ENCODE measurements at places on chromosomes 13 and 19. TPM values are rescaled to one million over a fixed set of nuclear protein-coding genes. Genes with fewer than 3 reads are reported as not detected.

- peak; percentile 94 for DNase-seq
Measured at GRCh38 chr19:1690699-1691307, 38.4 kb upstream of the TCF3 start.

DNA sequence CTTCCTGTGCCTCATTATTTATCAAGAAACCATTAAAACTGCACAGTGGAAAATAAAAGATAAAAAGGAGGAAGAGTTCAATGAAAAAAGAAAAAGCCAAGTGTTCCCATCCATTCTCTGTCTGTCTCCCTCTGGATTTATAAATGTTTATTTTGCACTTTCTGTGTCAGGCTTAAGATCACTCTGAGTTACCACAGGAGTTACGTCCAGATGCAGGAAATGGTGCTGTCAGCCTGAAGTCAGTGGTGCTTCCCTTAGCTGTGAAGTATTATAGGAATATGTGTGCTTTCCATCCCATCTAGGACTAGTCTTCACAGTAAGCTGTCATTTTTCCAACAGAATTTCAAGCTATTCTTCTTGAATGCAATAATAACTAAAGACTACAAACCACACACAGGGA, 420.2 kb downstream of the KCTD12 start:
- no peak for DNase-seq

DNA sequence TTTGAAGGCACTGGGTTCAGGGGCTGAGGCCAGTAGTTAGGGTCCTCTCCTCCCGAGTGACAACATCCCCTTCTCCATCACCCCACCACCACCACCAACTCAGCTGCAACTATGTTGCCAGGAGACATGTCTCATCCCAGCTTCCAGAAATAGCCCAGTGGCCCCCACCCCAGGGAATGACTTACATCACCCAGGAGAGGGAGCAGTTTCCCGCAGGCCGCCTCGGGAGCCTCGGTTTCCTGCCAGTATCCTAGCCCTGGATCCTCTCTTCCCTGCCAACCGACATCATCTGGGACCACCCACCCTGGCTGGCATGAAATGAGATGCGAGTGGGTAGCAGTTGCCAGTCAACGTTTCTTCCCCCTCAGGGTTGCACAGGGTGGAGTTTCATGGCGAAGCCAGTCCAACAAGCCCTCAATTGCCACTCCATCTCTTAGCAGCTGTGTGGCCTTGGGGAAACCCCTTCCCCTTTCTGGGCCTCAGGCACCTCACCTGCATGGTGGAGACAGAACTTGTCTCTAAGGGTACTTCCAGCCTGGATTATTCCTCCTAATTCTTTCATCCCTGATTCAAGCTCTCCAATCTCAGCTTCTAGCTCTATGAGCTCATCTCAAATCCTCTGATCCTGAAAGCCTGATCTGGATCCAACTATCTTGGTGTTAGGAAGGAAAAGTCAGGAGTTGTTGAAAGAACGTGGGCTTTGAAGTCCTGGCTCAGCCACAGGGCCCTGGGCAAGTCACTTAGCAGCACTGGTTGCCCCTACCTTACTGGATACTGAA, 3.9 kb upstream of the GSK3A start:
- peak; percentile 81 for DNase-seq

- DNase-seq = peak; percentile 95
Measured at GRCh38 chr19:45815481-45816216, 541 bp upstream of the RSPH6A start.

GRCh38 chr13:66689037-66689619, 541.0 kb downstream of the PCDH9 start:
- DNase-seq = no peak

DNA sequence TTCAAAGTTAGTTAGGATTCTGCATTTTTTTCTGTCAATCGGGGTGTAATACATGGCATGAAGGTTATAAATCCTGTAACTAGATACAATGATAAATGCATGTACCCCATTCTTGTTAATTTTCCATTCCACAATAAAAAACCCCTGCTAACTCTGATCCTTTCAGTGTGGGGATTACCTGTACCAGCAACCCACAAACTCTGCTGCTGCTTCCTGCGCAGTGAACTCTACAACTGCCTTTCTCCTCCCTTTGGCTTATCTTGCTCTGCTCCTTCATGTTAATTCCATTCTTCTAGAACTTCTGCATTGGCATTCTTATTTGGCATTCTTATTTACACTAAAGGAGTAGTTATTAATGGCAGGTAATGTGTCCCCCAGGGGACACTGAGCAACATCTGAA, 273.1 kb downstream of the KLF12 start:
- no peak for DNase-seq

DNA sequence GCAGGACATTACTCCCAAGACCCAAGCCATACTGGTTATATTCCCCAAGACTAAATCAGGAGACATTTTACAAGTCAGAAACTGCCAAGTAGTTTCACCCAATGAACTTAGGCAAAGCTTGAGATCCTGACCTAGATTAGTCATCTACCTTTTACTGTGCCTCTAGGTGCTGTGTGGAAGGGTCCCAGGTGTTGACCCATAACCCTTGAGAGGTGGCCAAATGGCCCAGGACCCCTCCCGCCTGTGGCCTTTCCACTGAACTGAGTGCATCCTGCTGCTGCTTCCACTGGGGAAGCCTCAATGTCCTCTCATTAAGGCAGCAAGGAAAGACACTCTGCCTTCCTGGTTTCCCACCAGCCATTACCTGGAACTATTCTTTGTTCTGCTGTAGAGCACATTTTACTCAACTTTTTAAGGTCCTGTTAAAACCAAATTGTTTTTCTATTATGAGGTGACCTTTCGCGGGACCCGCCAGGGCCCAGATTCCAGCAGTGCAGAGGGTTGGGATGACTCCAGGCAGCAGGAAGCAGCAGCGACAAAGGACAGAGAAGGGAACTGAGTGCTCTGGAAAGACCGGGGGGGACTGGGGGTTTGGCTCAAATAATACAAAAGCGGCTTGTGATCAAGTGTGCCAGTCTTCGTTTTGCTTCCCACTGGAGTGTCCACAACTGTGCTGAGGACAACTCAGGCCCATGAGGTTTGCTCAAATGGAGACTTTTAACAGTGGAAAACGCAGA, 27.1 kb downstream of the ANKRD10 start:
- peak; percentile 62 for DNase-seq

GRCh38 chr19:35856546-35857149, at the start of gene KIRREL2:
Gene KIRREL2 (plus strand): TSS chr19:35856911. CDS start chr19:35857120, 209 bp downstream.
- peak; percentile 84 for DNase-seq

DNA sequence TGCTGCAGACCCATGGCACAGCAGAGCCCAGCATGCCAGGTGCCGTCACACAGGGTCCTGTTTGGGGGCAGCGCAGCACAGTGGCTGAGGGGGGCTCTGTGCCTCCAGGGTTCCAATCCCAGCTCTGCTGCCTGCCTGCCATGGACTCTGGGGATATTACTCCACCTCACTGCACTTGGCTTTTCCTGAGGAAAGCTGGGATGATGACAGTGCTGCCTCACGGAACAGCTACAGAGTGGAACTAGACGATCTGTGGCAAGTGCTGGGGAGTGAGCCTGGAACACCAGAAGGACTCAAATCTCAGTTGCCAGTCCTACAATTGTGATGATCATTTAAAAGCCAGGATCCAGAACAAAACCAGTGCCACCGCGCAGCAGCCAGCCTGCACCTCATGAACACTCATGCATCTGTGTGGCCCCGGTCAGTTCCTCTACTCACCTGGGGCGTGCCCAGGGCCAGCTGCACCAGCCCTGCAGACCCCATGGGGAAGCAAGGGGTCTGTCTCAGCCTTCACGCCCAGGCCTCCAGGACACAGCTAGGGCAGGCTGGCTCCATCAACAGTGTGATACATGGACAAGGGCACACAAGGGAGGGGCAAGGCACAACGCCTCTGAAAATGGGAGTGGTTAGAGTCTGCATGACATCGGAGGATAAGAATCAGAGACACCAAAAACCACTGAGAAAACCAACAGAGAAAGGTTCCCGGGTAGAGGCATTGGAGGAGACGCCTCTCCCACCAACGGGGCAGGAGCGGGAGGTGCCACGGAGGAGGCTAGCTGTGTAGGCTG, 55.2 kb downstream of the ATP7B start:
- no peak for DNase-seq

DNA sequence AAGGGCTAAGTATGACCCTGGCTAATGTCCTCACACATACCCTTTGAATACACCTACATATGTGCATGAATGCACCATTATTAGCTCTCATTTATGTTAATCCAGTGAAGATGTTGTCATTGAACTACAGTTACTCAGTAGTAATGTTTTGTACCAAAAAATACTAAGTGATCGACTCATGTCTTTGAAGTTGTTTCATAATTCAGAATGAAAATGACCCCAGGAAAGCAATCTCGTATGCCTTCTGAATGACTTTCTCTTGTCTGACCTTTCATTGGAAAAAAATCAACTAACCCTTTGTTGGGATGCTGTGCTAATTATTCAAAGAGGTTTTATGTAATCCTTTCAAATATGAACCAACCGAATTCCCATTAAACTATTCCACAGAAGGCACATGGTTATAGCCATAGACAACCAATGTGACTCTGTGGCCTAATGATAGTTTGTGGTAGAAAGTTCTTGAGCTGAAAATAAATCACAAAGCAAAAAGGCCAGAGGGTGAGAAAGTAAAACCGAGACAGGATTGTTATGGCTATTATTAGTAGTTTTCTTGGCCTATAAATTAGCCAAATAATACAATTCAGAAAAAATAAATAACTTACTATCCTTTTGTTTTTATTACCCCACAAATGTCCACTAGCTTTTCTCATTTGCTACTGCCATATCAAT, 86.8 kb upstream of the STARD13 start:
- DNase-seq = no peak

- DNase-seq = peak; percentile 88
Measured at GRCh38 chr19:48713041-48713863, 6.3 kb downstream of the MAMSTR start.

- no peak for DNase-seq
Measured at GRCh38 chr19:14992780-14993179, 13.1 kb upstream of the SLC1A6 start.

DNA sequence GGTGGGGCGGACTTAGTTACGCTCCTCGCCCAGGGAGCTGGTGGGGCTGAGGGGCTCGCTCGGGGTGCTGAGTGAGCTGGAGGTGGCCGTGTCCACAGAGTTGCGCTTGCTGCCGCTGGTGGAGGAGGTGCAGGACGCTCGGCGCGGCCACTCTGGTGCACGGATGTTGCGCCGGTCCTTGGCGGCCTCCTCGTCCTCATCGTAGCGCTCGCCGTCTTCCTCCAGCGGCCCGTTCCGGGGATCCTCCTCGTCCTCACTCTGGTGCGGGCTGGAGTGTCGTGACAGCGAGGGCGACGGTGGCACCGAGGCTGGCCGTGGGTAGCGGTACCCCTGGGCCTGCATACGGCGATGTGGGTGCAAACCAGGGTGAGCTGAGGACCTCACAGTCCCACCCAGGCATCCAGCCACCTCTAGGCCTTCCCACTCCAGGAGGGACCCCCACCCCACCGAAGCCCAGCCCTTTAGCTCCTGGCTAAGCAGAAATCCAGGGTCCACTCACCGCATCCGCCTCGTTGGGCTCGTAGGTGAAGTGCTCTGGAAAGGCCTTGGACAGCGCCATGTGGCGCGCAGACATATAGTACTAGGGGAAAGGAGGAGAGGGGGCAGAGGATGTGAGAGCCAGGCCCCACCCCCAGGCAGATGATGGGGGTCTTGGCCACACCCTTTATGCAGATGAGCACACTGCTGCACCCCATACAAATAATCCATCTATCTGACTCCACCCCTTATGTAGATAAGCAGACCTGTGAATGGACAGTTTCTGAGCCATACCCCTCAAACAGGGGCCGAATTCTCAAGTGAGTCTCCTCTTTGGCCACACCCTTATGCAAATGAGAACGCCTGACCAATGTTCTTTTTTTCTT, 4.4 kb downstream of the FTL start:
- peak; percentile 63 for DNase-seq

- no peak for DNase-seq
Measured at GRCh38 chr19:23409392-23410048, 14.2 kb upstream of the ZNF91 start.

GRCh38 chr13:103203735-103204330, 137.6 kb upstream of the SLC10A2 start:
- DNase-seq = no peak

DNA sequence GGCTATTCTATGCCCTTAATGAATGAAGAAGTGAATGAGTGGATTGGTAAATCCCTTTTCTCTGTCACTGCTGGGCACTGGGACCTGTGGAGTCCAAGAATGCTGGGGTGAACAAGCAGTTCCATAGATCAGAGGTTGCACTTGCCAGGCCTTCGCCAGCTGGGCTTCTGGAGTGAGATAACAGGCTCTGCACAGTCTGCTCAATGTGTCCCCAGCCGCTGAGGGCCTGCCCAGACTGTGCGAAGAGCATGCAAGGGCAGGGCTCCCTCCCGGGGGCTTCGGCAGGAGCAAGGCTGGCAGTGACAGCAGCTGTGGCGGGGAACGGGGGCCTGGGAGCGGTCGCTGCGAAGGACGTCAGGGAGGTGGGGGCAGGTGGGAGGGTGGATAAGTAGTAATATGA, 51.3 kb downstream of the ZNF536 start:
- DNase-seq = no peak

DNA sequence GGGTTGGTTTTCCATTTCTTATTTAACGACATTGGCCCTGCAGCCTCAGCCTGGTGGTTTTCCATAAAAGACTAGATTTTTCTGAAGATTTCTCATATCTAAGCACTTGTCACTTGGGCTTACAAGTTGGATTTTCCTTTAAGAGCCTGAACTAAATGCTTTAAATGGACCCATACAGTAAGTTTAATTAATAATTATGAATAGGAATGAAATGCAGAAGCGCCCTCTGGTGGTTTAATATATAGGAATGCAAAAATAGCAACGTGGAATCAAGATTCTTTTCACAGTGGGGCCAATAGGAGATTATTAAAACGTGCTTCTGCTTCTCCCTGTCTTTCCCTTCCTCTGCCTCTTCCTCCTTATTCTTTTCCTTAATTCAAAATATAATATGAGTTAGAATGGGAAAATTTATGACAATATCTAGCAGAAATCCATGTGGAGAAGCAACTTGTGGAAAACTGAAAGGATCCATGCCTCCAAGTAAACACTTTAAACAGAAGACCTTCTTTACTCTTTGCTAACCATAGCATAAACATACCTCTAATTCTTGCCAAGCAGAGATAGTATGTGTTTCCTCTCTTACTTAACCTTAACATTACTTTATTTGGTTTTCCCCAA, 324.0 kb downstream of the GPC5 start:
- no peak for DNase-seq

- no peak for DNase-seq
Measured at GRCh38 chr13:112963641-112964040, 5.4 kb upstream of the MCF2L start.

- no peak for DNase-seq
Measured at GRCh38 chr13:25420161-25420560, 48.4 kb downstream of the ATP8A2 start.

DNA sequence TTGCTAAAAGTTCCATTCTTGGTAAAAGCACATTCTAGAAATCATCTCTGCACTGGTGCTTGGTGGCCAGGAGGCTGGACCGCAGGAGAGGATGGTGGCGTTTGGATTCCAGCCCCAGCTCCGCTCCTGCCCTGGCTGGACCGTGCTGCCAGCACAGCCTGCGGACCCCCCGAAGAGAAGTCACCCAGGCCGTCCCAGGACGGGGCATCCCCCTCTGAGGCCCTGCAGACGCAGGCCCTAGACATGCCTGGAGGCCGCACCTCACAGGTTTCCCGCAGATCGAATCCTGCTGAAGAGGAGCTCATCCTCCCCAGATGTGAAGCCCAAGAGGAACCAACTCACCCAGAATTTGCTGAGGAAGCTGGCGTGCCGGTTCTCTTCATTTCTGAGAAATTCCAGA, 159.0 kb downstream of the TEX29 start:
- DNase-seq = no peak

GRCh38 chr13:28002886-28003698, 14.6 kb upstream of the URAD start:
- no peak for DNase-seq

The CAMSAP3 gene
- total RNA-seq = 65.9 TPM

The ZGLP1 gene
- 7.7 TPM for total RNA-seq

The SIGLEC12 gene
- total RNA-seq = not detected

The ZNF787 gene
- total RNA-seq = 40.4 TPM

The ZNF492 gene
- not detected for total RNA-seq

The LILRA1 gene
- total RNA-seq = not detected

Measured in endodermal cell (in vitro differentiated cells).